IMR-90 (cell line): ENCODE measurements at places on chromosomes 16 and 17.
A peak's percentile ranks its signal among the peaks of the same experiment; 100 is the strongest.

- H3K36me3 ChIP-seq: no peaks in the 10 kb centered on the region
- peaks cover 59% of the 10 kb centered on the region for H3K27me3 ChIP-seq
- H3K4me1 ChIP-seq: no peaks in the 10 kb centered on the region
- no peak overlapping the region for H3K4me3 ChIP-seq
- H3K27ac ChIP-seq: no peak overlapping the region
Observed at GRCh38 chr17:81808778-81809555, 5.0 kb downstream of the GCGR start.

- no peaks in the 10 kb centered on the region; the same call in 1 of the 2 replicates for H3K36me3 ChIP-seq
- H3K4me3 ChIP-seq: no peak overlapping the region
- peak; percentile 44 for DNase-seq
- H3K27ac ChIP-seq: no peak overlapping the region
Observed at GRCh38 chr16:20799599-20799998, 6.7 kb downstream of the ERI2 start.

DNA sequence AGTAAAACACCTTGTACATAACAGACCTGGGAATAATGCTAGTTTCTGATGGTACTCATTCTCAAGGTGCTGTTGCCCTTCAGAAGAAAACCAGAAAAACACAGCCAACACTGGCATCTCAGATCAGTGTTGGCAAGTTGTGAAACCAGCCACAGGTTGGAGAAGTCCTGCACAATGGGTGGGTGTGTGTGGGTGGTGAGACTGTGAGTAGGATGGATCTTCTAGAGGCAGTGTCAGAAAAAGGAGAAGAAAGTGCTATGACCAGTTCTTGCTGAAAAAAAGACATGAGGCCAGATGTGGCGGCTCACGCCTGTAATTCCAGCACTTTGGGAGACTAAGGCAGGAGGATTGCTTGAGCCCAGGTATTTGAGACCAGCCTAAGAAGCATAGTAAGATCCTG is 35.2 kb upstream of the SMIM36 start:
- H3K4me1 ChIP-seq: no peaks in the 10 kb centered on the region
- H3K36me3 ChIP-seq: no peaks in the 10 kb centered on the region
- no peak overlapping the region for H3K4me3 ChIP-seq
- H3K27me3 ChIP-seq: peaks cover 3% of the 10 kb centered on the region; the same call in 1 of the 2 replicates
- no peak for DNase-seq

DNA sequence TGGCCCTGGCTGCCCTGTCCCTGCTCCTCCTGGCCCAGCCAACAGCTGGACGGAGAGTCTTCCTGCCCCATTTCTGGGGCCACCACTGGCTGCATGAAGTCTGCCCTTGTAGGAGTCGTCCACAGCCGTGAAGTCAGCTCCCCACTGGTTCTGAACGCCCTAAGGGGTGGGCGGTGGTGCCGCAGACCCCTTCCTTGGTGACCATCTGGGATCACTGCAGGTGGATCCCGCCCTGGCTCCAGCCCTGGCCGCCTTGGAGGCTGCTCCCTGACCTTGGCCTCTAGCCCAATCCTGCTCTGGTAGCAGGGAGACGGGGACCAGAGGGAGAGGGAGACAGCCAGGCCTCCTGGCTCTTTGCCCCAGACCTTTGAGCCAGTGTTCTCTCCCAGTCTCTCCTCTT is 35.4 kb downstream of the MGAT5B start:
- H3K36me3 ChIP-seq: no peaks in the 10 kb centered on the region
- no peak for DNase-seq
- peaks cover 4% of the 10 kb centered on the region; the same call in 1 of the 2 replicates for H3K27me3 ChIP-seq
- no peak overlapping the region for H3K27ac ChIP-seq

DNA sequence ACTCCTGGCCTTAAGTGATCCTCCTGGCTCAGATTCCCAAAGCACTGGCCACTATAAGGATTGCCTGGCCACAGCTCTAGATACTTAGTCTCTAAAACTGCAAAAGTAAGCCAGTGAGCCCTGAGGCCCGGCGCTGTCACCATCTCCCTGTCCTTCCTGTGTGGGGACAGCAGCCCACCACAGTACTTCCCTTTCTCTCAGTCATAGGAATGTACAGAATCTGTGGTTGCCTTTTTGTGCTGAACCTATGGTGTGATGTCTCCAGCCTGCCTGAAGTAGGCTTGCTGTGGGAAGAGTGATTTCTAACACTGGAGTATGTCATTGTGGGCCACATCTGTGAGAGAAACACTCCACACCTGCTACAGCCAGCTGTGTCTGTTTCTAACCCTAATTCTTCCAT is 24.7 kb downstream of the NTAN1 start:
- H3K27ac ChIP-seq: no peak overlapping the region
- H3K36me3 ChIP-seq: peaks cover 69% of the 10 kb centered on the region
- no peaks in the 10 kb centered on the region for H3K27me3 ChIP-seq
- no peaks in the 10 kb centered on the region for H3K4me1 ChIP-seq

- no peak overlapping the region for H3K4me3 ChIP-seq
- no peak overlapping the region for H3K27ac ChIP-seq
- H3K27me3 ChIP-seq: peaks cover 5% of the 10 kb centered on the region; the same call in 1 of the 2 replicates
- DNase-seq: peak; percentile 40
Observed at GRCh38 chr17:65564793-65565192, 3.3 kb upstream of the AXIN2 start.

DNA sequence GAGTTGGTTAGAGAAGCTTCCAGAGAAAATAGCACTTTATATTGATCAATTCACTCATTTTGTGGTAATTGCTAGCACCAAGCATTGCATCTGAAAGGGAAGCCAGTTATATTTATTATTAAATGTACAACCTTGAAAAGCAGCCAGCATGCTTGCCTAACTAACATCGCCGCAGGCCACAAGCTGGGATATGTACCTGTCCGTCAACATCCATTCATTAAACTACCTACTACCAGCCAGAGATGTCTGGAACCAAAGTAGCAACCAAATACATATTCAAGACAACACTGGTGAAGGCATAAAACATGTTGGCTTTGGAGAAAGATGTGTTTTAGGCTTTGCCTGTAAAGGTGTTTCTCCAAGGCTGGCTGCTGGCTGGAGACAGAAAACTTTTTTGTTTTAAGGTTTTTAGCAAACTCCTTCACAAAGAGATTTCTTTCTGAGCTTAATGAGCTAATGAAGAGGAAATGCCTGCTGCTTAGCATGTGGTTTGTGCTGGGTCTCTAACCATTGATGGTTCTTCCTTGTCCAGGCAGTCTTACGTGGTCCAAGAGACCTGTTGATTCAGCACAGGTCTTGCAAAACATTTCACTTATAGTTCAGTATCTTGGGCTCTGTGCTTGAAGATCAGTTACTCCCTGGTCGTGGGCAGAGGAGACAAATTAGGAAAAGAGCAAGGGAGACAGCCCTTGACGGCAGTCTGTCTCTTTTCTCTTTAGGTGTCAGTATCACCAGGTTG is 3.1 kb downstream of the ITPRIPL2 start:
- peaks cover 35% of the 10 kb centered on the region for H3K4me1 ChIP-seq
- H3K27me3 ChIP-seq: no peaks in the 10 kb centered on the region
- H3K4me3 ChIP-seq: no peak overlapping the region
- H3K27ac ChIP-seq: peak overlapping the region; percentile 46; the same call in 1 of the 2 replicates
- H3K36me3 ChIP-seq: peaks cover 21% of the 10 kb centered on the region

GRCh38 chr17:28029044-28029443 is 13.4 kb upstream of the NLK start:
- H3K27ac ChIP-seq: no peak overlapping the region
- H3K27me3 ChIP-seq: no peaks in the 10 kb centered on the region
- H3K36me3 ChIP-seq: no peaks in the 10 kb centered on the region
- no peak overlapping the region for H3K4me3 ChIP-seq
- H3K4me1 ChIP-seq: peaks cover 4% of the 10 kb centered on the region; the same call in 1 of the 2 replicates

- H3K4me1 ChIP-seq: peaks cover 3% of the 10 kb centered on the region
- H3K27ac ChIP-seq: no peak overlapping the region
- no peaks in the 10 kb centered on the region for H3K27me3 ChIP-seq
Observed at GRCh38 chr16:67922740-67923139, 8.9 kb downstream of the CTRL start.

DNA sequence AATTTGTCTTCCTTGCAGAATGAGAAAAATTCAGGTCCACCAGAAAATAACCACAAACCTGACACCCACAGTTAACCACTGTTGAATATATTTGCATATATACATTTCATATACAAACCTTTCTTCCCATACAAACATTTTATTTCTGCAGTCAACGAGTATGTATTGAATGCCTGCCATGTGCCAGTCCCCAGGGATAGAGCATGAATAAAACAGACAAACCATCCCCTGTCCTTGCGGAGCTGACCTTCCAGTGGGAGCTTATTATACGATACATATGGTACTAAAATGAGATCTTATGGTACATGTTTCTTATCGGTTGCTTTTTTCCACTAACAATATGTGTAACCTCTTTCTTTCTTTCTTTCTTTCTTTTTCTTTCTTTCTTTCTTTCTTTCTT is 116.7 kb downstream of the PITPNC1 start:
- H3K36me3 ChIP-seq: no peaks in the 10 kb centered on the region
- no peak for DNase-seq
- H3K27ac ChIP-seq: no peak overlapping the region
- peaks cover 7% of the 10 kb centered on the region for H3K4me1 ChIP-seq
- H3K27me3 ChIP-seq: no peaks in the 10 kb centered on the region
- H3K4me3 ChIP-seq: no peak overlapping the region

- no peaks in the 10 kb centered on the region for H3K36me3 ChIP-seq
- H3K4me1 ChIP-seq: peaks cover 17% of the 10 kb centered on the region
- H3K4me3 ChIP-seq: no peak overlapping the region
- no peaks in the 10 kb centered on the region for H3K27me3 ChIP-seq
Observed at GRCh38 chr16:67404740-67405226, 11.5 kb upstream of the TPPP3 start.
